Adrenal gland (tissue), 19 donors: ENCODE measurements at places on chromosomes 5 and 9. TPM values are rescaled to one million over a fixed set of nuclear protein-coding genes. Genes with fewer than 3 reads are reported as not detected.

NEUROG1 gene
- polyA plus RNA-seq, result not detected

YIPF5 gene
- 5.3 TPM for polyA plus RNA-seq

QRFP gene
- not detected for polyA plus RNA-seq

ARL14EPL gene
- polyA plus RNA-seq, result not detected

PHF24 gene
- 0.13 TPM for polyA plus RNA-seq
